Fibroblast of lung (primary cell): ENCODE measurements at places on chromosomes 3 and 15. TPM values are rescaled to one million over a fixed set of nuclear protein-coding genes. Genes with fewer than 3 reads are reported as not detected.

Gene CHRD
- 1.3 and 4.8 TPM in 2 replicates for total RNA-seq

Gene FBXO40
- not detected in 2 replicates for total RNA-seq

Gene TEX264
- 51.0 and 54.4 TPM in 2 replicates for total RNA-seq

- H3K27ac ChIP-seq = no peak overlapping the region
- no peak for DNase-seq
- no peaks in the 10 kb centered on the region for H3K4me1 ChIP-seq
- no peaks in the 10 kb centered on the region for H3K27me3 ChIP-seq
Measured at GRCh38 chr3:69998759-69999139, 784 bp upstream of the SAMMSON start.
